AG09309 (cell line): ENCODE measurements at places on chromosomes 7 and 10.

GRCh38 chr10:46255801-46256747 lies 30.7 kb upstream of the ANTXRL start:
- no peak for DNase-seq

- no peak for DNase-seq
These were observed 3.8 kb upstream of the ANTXRL start for GRCh38 chr10:46282842-46283574.

DNA sequence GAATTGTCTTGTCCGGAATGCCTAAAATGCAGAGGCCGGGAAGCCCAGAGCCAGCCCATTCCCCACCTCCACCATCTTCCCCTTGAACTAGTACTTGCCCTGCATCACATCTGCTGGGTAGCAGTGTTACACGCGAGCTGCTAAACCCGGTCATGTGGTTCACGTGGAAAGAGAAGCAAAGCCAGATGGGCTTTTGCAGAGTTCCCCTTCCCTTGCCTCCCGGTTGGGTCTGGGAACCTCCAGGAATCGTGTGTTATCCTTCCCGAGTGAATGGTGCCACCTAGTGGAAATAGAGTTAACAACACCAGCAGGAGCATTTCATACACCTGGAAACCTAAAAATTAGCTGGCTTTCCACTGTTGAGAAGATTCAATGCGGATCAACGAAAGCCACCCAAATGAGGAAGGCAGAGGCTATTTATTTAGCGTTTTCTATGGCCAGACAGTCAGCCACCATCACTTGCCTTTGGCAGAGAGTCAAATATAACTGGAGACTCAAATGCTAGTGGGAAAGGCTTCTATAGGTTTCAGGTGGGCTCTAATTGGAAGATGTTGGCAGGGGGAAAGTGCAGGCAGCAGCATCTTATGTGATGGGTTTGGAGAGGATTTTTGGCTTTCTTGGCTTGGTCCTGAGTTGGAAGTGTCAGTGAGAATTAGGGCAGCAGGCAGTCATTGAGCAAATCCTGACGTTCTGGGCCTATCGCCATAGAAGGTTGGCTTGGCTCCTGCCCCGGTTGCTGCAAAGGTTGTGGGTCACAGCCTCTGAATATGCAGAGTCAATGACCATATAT lies 12.9 kb upstream of the DENND2A start:
- DNase-seq: peak; percentile 56

GRCh38 chr7:94620703-94621118 lies 35.2 kb downstream of the SGCE start:
- peak; percentile 80 for DNase-seq

DNA sequence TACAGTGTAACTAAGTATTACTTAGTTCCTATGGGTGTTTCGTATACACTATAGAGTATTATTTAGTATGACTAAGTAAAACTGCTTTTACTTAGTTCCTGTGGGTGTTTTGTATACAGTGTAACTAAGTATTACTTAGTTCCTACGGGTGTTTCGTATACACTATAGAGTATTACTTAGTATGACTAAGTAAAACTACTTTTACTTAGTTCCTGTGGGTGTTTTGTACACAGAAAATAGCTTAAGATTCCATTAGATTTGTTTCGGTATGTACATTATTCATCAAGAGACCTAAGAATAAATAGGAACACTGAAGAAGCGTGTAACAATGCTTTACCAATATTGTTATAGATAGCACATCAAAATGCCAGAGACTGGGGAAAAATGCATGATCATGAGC lies 25.0 kb downstream of the IGF2BP3 start:
- DNase-seq: no peak

DNA sequence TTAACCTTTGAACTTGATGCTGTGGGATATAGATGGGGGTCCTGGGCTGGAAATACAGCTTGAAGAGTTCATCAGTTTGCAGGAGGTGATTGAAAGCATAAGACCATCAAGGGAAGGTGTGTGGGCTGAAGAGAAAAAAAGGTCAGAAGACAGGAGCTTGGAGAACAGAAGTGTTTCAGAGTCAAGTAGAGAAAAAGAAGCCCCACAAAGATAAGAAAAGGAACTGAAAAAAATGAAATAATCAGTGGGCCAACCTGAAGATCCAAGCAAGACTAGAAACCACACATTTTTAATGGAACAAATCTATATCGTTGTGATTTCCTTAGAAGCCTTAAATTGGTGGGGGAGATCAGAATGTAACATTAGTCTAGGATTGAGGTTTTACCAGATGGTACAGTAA lies 22.5 kb downstream of the ZEB1 start:
- no peak for DNase-seq

- no peak for DNase-seq
These were observed 52.0 kb downstream of the SPAM1 start for GRCh38 chr7:123977081-123977480.

- no peak for DNase-seq
These were observed 449.7 kb upstream of the KLF6 start for GRCh38 chr10:4234661-4235060.

DNA sequence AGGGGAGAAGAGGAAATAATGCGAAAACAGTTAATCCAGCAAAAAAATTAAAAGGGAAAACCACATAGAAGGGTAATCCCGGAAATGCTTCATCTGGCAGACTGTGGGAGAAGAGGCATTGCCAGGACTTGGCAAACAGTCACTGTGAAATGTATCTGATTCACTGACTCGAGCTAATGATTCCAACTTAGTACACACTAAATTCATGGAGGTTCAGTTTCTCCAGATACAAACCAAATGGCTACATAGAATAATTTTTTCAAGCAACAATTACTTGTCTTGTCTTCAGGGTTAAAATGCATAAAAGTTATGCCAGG lies 36.4 kb downstream of the GDI2 start:
- peak; percentile 46 for DNase-seq

- no peak for DNase-seq
These were observed 7.5 kb upstream of the OPTN start for GRCh38 chr10:13092291-13093102.

DNA sequence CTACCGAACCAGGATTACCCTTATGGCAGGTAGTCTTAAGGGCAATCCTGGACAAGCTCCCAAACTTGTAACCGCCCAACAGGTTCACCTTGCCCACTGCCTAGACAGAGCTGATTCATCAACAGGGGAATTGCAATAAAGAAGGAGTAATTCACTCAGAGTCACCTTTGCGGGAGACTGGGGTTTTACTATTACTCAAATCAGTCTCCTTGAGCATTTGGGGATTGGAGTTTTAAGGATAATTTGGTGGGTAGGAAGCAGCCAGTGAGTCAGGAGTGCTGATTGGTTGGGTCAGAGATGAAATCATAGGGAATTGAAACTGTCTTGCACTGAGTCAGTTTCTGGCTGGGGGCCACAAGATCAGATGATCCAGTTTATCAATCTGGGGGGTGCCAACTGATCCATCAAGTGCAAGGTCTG lies 25.3 kb downstream of the HK1 start:
- DNase-seq: no peak

- DNase-seq: no peak
These were observed 25.5 kb upstream of the SLC29A3 start for GRCh38 chr10:71293446-71294084.

DNA sequence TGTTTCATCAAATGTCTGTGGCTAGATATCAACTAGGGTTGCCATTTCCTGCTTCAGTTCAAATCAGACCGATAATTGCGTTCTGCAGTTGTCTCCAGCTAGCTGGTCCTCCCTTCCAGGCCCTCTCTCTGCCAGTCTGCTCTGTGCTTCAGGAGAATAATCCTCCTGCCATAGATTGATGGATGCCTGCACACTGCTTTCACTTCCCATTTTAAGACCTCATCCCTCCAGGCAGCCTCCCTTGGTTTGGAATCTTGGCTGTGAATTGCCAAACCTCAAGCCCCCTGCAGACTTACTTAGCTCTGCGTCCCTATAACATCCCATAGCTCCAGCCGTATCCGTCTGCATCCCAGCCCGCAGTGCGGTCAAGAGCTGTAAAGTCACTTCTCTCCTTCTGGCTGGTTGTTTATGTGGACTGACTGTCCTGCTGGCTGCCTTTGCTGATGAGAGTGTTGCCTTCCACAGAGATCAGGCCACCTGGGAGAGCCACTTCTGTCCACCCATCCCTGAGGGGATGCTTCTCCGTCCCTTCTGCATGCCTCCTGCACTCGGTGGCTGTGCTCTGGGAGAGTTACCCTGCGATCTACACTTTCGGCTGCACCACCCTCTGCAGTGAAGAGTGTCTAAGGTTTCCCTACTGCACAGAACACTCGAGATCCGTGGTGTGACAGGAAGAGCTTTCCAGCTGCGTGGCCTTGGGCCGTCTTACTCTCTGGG lies 22.4 kb upstream of the KLF6 start:
- DNase-seq: no peak

DNA sequence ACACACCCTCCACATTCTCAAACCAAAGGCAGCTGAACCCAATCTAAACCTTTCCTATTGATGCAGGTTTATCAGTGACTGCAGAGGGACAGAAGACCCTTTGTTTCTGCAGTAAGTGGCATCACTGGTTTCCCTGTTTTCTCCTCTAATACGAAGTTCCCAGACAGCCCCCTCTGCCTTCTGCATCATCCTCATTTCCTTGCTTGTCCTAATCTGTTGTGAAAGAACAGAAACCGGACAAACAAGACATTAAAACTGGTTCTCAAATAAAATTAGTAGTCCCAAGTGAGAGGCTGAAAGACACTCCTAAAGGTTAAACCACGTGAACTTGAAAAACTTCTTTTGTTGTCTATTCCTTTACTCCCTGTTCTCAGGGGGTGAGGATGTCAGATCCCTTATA lies 10.1 kb upstream of the ADRB1 start:
- no peak for DNase-seq

DNA sequence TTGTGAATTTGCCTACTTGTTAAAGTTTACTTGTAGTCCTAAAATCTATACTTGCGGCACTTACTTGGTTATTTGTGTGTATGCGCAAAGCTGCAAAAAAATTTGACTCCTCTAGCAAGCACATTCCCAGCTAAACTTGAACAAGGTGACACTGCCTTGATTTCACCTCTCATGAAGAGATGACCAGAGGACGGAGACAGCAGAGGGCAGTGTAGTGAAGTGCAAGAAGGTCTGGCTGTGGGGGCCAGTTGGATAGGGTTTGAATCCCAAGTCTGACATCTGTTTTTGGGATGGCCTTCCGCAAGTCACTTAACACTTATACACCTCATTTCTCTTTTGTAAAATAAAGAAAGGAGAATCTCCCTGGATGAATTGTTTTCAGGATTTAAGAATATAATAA lies 15.7 kb downstream of the SLK start:
- no peak for DNase-seq

GRCh38 chr7:138982204-138982623 lies 1.0 kb upstream of the KIAA1549 start:
- no peak for DNase-seq

GRCh38 chr7:87806150-87806549 lies 70.0 kb downstream of the SLC25A40 start:
- DNase-seq: no peak

GRCh38 chr7:50436133-50436806 lies 13.9 kb downstream of the FIGNL1 start:
- no peak for DNase-seq

DNA sequence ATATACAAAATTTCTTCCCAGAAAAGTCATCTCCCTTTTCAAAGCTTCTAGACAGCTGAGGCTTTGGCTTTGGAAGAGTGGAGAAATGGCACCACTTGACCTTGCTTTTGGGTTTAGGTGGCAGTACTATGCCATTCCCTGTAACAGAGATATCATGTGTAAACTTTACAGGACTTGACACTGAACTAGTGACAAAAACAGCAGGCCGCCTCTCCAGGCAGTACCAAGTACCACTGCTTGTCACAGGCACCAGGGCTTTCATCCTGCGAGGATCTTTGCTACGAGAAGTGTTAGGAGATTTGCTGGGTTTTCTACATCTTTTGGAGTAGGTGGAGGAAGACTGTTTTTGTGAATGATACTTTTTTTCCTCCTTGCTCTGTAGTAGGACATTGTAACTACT lies 32.6 kb upstream of the ANLN start:
- DNase-seq: no peak

- no peak for DNase-seq
These were observed 8.6 kb downstream of the ADRB1 start for GRCh38 chr10:114052255-114052654.

DNA sequence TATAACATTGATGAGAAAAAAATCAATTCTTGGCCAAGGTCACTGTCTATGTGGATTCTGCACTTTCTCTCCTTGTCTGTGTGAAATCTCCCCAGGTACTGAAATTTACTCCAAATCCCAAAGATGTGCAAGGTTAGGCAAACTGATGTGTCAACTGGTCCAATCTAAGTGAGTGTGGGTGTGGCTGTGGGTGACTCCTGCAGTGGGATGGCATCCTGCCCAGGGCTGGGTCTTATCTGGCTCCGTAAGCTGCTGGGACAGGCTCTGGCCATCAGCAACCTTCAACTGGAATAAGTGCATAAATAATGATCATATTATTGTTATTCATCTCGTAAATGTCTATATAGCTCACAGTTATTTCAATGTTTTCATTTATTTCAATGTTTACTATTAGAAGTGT lies 79.3 kb downstream of the JCAD start:
- no peak for DNase-seq

- no peak for DNase-seq
These were observed 175.8 kb downstream of the VTI1A start for GRCh38 chr10:112622786-112623185.

- no peak for DNase-seq
These were observed 48.8 kb upstream of the RASGEF1A start for GRCh38 chr10:43315535-43316207.

GRCh38 chr10:79608505-79609375 lies 2.0 kb upstream of the SFTPA1 start:
- no peak for DNase-seq

GRCh38 chr10:97713339-97713825 lies at the start of gene MARVELD1:
TSS of gene MARVELD1 (plus strand) at chr10:97713730. CDS start at chr10:97713877, 147 bp downstream.
- DNase-seq: no peak

DNA sequence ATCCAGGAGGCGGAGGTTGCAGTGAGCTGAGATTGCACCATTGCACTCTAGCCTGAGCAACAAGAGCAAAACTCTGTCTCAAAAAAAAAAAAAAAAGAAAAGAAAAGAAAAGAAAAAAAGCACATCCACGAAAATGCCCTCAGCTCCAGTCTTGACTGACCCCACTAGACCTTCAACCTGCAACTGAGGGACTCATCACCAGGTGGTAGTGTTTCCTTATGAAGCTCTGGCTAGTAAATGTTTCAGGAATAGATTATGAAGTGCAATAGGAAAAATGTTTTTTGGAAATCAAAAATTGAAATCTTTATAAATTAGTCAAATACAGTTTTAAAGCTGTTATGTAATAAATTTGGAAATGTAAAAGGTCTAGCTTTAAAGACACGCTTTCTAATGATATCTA lies 22.4 kb downstream of the TLL2 start:
- no peak for DNase-seq

DNA sequence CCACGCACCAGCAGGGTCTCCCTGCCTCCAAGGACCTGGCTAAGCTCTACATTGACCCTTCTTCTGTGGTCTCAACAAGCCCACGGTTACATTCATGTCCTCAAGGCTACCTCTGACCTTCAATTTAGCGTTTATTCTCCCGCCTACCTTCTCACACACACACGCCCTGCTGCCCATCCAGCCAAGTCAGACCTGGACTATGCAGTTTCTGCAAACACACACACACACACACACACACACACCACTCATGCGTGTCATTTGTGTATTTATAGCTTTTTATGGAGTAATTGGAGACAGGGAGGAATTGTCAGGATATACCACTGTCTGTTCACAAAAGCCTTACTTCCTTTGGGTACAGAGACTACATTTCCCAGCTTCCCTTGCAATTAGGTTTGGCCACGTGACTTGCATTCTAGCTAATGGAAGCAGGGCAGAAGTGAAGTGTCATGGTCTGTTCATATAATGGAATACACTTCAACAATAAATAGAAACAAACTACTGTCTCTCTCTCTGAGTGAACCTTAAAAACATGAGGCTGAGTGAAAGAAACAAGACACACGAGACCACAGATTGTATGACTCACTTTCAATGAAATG lies 53.8 kb upstream of the CPXM2 start:
- DNase-seq: peak; percentile 27

- DNase-seq: no peak
These were observed 1106.8 kb upstream of the LRRTM3 start for GRCh38 chr10:65818990-65819389.
